ENCODE measurements at places on chromosomes 7 and 10.

GRCh38 chr7:139563856-139564255, 40.4 kb downstream of the CLEC2L start:
- DNase-seq = no peak

GRCh38 chr7:34756025-34756437, 98.0 kb downstream of the NPSR1 start:
- no peak for DNase-seq

- no peak for DNase-seq
Observed at GRCh38 chr10:127937915-127938463, 31.1 kb downstream of the PTPRE start.

- DNase-seq = no peak
Observed at GRCh38 chr7:18900803-18901202, 216.6 kb downstream of the TWIST1 start.

DNA sequence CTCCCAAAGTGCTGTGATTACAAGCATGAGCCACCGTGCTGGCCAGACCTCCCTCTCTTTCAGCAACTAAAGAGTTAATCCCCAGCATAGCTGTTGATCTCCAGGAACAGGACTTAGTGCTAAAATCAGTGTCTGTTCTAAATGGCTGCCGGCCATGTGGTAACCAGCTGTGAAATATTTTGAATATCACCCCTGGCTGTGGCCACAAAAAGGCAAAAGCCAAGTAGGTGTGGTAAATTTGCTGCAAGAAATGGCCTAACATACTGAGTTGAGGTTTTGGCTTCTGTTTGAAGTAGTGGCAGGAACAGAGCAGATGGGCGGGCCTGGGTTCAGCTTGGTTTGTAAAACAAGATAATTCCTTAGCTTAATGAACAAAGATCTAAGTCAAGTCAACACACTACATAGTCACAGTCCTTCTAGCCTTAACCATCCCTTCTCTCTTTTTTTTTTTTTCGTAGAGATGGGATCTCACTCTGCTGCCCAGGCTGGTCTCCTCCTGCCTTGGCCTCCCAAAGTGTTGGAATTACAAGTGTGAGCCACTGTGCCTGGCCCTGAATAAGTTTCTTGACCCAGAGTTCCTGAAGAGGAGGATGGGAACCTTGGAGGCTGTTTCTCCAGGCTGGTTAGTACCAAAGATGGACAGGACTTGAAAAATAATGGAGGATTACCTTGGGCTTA, 22.7 kb upstream of the AGFG2 start:
- DNase-seq = peak; percentile 12

GRCh38 chr10:13003759-13004158, 2.2 kb upstream of the CCDC3 start:
- no peak for DNase-seq

GRCh38 chr7:115682507-115682906, 348.1 kb downstream of the TFEC start:
- no peak for DNase-seq

GRCh38 chr10:22839639-22840038, 88.2 kb upstream of the ARMC3 start:
- DNase-seq = no peak

- no peak for DNase-seq
Observed at GRCh38 chr7:25642849-25643248, 414.6 kb upstream of the NPVF start.

DNA sequence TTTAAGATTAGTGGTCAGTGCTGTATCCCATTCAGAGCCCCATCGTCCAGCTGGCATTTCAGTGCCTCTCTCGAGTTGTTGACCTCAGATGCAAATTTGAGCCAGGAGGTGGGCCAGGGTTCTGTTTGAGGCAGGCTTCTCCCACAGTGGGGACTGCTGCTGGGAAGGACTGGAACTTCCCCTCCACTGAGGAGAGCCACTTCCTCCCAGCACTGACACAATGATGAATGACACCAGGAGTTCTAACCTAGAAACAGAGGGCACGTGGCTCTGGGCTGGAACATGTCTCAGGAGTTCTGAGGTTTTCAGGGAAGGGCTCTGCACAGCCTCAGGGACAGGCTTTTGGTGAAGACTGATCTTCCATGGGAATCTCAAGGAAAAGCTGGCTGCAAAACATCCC, 18.3 kb upstream of the BTBD16 start:
- no peak for DNase-seq

DNA sequence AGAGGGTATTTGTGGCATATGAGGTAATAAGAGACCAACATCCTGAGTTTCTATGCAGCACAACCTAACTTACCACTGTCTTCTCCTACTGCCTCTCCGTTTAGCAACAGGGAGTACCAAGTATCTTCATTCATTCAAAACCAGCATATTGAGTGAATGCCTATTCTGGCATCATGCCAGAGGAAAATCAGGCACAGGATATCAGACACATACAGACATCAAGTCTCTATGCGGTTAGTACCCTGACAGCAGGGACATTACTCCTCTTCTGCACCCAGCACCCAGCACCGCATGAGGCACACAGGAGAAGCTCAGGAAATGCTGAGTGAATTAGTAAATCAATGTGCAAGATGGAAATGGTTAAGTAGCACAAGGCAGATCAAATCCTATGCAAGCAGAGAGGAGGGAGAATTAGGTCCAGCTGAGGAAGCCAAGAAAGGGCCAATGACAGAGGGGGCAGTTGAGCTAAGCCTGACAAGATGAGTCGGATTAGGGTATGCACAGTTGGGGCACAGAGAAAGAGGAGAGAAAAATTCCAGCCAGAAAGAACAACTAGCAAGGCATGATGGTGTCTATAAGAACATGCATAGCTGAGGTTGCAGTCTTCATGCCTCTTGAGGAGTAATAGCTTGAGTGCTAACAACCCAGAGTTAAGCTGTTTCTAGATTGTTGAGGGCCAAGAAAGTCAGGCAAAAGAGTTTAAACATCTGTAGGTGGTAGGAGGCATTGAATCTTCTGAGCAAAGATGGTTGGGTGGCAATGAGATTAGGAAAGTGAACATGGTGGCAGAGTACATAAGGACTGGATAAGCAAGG, 146.0 kb downstream of the PLXNA4 start:
- no peak for DNase-seq

GRCh38 chr7:157299613-157300368, 37.0 kb upstream of the DNAJB6 start:
- DNase-seq = no peak

DNA sequence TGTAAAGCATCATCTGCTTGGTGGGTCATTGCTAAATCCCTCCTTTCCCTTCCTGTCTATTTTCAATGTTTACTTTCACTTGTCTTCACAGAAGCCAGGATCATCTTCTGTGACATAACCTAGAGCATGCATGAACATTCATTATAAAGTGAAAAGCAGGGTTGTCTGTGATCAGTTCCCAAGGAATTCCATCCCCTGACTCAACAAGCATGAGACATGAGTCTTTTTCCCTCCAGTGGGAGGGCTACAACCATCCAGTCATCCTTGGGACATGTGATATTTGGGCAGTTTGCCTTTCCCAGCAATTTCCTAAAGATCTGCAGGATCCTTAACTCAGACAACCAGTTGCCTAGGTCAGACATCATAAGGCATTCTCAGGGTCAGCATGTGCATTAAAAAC, 166.3 kb upstream of the TMEM196 start:
- no peak for DNase-seq

DNA sequence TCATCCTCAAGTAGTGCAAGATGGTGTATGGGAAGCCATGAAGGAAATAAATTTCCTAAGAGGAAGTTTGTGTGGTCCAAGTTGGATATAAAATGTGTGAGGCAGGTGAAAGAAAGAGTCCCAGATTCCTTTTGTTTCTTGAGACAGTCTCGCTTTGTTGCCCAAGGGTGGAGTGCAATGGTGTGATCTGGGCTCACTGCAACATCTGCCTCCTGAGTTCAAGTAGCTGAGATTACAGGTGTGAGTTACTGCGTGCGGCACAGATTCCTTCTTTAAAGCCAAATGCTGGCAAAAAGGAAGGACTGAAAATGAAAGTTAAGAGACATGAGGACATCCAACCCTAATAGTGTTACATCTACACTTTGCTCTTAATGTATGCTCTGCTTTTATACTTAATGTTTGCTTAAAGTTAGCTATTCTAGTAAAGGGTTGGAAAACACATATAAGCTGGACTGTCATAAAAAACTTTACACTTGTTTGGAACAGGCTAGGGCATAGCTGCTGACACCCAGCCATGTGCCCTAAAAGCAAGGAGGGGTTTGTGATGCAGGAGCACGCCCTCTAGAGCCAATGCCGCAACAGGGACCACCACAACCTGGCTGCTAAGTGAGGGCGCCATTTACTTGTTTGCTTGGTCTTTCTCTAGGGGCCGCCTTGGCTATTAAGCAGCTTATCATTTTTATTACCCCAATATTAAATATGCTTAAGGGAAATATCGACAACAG, 34.5 kb downstream of the CLEC2L start:
- no peak for DNase-seq

DNA sequence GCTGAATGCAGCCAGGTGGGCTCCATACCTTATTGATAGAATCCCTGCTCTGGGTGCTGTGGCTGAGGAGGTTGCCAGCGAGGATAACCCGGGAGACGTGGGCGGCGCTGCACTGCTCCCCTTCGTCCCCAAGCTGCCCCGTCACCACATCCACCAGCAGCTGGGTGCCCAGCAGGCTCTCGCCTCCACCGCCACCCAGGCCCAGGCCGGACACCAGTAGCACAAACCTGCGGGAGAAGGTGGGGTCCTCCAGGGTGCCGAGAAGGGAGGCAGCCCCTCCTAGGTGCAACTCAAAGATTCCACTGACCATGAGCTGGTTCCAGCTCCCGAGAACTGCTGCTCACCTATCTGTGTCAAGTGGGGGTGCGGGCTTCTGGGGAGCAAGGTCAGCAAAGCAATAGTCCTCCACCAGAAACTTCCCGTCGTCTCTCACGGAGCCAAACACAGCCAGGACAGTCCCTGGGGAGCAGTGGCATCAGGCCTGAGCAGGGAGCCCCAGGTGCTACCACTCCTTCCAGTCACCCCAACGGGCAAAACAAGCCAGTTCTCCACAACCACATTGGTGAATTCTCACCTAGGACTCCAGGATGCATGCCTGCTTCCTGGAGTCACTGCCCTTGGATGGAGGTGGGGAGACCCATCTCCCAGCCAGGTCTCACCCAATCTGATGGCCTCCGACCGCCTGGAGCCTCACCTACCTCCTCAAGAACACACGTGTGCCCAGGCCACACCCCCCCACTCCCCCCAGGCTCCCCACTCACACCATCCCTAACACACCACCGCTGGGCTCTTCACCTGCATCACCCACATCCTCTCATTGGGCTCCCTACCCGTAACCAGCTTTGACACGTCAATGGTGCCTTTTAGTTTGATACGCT, 6.3 kb downstream of the POLD2 start:
- DNase-seq = no peak

DNA sequence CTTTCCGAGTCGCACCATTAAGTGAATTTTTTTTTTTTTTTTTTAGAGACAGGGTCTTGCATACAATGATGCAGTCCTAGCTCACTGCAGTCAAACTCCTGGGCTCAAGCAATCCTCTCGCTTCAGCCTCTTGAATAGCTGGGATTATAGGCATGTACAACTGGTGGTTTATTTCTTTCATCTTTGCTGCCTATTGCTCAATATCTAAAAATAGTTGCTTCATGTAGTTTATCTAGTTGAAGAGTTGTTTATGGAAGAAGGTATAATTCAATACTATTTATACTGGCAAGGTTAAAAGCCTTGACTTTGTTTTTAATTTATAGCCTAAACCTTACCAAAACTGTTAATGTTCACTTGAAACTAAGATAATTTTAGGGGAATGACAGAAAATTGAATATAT, 66.9 kb downstream of the SEMA3D start:
- no peak for DNase-seq

GRCh38 chr7:143376396-143376795, 4.7 kb upstream of the ZYX start:
- no peak for DNase-seq

DNA sequence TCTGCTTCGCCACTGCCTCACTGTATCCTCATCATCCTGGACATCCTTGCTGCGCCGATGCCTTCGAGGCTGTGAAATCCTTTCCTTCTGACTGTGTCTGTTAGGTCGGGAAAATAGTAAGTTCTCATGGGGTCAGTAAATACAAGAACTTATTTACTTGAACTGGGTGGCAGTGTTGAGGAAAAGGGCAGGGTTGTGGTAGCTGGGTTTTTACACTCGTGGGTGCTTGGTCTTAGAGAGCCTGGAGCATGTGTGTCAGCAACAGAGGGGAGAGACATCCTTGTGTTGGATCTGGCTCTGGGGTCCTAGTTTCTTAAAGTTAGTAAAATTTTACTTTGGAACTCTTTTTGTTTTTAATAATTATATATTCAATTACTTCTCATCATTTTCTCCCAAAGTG, 112.9 kb upstream of the GATA3 start:
- no peak for DNase-seq

GRCh38 chr7:21346297-21346696, 81.6 kb upstream of the SP4 start:
- no peak for DNase-seq

DNA sequence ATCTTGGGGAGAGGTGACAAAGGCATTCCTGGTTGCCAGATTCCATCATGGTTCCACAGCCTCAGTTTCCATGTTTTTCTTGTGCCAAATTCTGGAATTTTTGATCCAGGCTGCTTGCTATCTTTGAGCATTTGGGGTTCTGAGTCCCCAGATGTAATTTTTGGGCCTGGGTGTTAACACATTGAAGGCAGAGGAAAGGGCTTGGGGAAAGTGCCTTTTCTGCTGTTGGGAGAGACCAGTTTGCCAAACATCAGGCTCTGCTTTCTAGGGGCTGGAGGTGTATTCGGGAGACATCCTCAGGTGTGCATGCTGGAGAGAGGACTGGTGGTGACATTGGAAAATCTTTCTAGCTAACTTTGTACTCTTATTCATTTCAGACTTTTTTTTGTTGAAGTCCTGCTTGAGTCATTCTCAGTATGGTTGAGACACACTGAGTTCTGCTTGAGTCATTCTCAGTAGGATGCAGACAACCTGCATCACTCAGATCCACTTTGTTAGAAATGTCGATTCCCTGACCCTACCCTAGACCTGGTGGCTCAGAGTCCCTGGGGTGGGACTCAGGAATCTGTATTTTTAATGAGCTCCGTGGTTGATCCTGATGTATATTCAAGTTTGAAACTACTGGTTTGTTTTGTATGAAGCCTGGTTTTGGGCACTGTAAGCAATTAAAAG, 101.0 kb downstream of the LRMDA start:
- DNase-seq = no peak

DNA sequence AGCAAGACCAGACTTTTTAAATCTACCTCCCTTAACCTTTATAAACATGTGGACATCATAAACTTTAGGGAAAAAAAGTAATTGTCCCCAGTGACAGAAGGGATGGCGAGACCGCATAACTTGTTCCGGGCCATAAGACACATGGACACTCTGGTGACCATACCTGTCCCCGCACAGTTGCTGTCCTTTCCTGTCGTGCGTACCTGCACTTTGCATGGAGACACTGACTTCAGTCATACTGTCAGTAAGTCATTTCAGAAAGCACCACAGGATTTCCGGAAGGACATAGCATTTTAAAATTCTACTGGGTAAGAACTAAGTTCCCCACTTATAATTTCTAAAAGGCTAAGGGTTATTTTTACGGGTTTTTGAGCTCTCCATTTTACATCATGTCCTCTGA, 120.9 kb downstream of the CREB5 start:
- DNase-seq = no peak

GRCh38 chr10:102773320-102773719, 29.6 kb downstream of the WBP1L start:
- DNase-seq = no peak
